ENCODE measurements at places on chromosomes 13 and 19. TPM values are rescaled to one million over a fixed set of nuclear protein-coding genes. Genes with fewer than 3 reads are reported as not detected.

The LILRB3 gene
- not detected for total RNA-seq

The CYP2F1 gene
- total RNA-seq = not detected

The PSG6 gene
- not detected for total RNA-seq

The PODNL1 gene
- not detected for total RNA-seq

The LIN7B gene
- total RNA-seq = 1.8 TPM

The KLK1 gene
- 0.40 TPM for total RNA-seq

DNA sequence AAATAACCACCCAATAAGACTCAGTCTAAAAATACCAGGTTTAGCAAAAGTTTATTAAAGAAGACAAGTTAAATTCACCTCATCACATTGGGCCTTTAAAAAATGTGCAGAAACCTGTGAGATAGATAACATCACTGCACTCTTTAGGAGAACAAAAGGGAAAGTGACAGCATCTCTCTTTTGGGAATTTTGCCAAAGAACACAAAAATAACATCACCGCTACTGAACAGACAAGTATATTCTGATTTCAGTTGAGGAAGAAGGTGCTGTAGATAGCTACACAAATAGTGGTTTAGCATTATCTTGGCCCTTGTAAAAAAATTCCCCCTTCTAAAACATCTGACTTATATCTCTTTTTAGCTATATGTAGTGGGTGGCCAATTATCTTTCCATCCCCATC is 244.7 kb downstream of the VWA8 start:
- DNase-seq = no peak

DNA sequence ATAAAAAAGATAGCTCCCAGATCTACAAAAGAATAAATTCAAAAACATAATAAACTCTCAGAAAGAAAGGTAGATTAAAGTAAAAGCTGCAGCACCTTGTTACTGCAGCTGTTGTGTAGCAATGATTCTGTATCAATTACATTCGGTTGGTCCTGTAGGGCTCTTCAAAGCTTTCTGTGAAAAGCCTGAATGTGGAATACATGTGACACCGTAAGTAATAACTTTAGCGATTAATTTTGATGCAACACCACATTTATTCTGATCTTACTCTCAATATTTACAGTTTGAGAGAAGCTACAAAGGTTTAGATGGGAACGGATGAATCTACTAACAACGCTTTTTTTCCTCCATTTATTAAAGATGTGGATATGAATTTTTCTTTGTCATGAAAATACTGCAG is 279.2 kb downstream of the DACH1 start:
- DNase-seq = no peak

DNA sequence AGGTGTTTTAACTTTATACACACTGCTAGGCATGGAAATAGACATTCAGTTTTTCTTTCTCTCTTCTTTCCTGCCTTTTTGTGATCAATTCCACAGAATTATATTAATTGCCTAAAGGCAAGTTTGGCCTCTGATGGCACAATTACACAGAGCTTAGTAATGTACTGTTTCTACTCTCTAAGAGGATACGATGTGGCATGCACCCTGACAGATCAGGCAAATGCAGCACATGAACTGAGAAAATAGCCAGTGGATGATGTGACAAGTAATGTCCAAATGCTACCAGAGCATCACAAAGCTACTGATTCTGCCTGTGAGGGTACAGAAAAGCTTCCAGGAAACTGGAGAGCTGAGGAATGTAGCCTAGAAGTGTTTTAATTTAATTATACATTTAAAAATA is 233.8 kb upstream of the PRR20A start:
- no peak for DNase-seq

DNA sequence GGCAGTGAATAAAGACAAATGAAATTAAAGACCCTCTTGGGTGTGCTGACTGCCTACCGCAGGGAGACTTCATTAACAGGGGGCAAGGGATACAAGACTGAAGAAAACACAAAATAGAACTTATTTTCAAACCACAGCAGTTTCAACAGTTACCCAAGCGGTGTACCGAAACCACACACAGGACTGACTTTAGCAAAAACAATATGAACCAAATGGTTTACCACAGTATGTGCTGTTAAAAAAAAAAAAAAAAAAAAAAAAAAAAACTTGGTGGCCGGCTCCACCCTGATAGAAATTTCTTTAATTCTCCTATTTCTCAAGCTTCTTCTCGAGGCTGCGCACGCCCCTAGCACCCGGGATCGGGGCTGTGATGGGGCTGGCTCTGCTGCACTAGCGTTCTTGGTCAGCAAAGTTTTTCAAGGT is 42.6 kb downstream of the KLF2 start:
- no peak for DNase-seq

- DNase-seq = no peak
These were observed 3.5 kb upstream of the ZNF577 start for GRCh38 chr19:51891193-51891747.

DNA sequence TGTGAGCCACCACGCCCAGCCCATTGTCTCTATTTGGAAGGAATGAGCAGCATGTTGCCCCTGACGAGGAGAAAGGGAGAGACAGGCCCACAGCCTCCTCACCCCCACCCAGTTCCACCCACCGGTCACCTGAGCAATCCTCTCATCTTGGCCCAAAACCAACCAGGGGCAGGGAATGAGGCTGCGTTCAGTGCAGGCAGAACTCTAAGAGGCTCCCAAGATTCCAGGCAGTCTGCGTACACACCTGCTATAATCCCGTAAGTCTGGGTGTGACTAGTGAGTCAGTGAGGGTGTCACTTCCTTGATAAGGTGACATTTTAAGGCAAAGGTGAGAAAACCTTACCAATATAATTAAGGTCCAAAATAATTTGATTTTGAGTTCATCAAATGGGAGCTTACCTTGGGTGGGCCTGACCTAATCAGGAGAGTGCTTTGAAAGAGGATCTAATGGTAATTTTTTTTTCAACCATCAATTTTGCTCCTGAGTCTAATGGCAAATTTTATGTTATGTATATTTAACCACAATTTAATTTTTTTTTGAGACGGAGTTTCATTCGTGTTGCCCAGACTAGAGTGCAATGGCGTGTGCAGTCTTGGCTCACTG is 26.9 kb upstream of the KLF2 start:
- no peak for DNase-seq

Measured in NCI-H460 (cell line).